ENCODE measurements at places on chromosomes 16 and 17.

DNA sequence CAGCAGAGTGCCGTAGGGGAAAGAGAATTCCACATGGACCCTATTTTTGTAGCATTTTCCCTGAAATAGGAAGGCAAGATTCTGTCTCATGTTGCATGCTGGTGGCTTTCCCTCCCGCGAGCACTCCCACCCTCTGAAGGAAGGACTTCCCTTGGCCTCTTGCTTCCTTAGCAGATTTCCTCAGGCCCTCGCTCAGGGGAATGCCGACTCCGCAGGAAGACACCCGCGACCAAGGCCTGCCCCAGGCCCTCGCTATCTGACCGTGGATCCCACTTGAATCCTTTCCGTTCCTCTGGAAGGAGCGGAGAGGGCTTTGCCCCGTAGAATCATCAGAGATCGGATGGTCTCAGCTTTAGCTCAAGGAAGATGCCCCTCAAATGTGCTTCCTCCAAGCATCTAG lies 179.4 kb upstream of the FOXF1 start:
- no peak for DNase-seq

DNA sequence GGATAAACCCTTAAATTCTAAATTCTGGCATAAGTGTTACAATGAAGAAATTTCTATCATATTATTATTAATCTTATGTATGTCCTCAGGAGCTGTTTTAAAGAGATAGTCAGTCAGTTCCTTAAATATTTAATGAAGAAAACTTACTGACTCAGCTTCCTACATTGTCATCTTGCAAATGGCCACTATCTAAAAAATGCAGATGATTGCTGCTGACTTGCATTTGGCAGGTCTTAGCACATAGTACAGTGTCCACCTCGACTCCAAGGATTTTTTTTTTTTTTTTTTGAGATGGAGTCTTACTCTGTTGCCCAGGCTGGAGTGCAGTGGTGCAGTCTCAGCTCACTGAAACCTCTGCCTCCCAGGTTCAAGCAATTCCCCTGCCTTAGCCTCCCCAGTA lies 55.1 kb upstream of the CORO6 start:
- no peak for DNase-seq

DNA sequence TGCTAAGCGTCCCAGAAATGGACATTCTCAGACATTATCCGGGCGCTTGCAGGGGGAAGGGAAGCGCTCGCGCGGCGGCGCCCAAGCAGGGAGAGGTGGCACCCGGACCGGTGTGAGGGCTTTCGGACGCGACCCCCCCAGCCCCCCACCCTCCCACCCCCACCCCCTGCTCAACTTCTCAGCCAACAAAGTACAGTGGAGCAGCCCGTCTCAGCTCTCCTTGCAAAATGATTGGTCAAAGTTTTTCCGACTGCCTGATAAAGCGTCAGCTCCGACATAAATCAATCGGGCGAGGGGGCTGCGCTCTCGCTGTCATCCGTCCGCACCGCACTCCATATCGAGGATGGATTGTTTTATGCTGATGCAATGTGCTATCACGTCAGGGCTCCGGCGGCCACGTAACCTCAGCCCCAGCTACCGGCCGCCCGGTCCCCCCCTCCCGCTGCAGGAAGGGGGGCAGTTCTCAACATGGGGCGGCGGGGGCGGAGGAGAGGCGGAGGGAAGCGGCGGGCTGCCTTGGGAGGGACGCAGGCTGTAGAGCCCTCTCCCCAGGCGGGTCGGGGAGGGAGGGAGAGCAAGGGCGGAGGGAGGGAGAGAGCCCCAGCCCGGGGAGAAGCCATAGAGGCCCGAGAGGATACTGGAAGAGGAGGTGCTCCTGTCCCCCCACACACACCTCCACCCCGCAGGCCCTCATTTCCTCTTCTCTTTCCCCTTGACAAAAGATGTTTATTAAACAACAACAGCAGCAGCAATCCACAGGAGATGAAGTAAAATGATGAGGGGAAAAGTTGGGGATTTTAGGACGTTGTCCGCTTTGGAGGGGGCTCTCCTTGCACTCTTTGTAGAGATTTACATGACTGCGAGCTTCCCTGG lies at the start of gene HOXB9:
TSS of gene HOXB9 (minus strand) at position 114 of the 873 bp plus-strand sequence. CDS start at position 25, 89 bp downstream.
- no peak for DNase-seq

DNA sequence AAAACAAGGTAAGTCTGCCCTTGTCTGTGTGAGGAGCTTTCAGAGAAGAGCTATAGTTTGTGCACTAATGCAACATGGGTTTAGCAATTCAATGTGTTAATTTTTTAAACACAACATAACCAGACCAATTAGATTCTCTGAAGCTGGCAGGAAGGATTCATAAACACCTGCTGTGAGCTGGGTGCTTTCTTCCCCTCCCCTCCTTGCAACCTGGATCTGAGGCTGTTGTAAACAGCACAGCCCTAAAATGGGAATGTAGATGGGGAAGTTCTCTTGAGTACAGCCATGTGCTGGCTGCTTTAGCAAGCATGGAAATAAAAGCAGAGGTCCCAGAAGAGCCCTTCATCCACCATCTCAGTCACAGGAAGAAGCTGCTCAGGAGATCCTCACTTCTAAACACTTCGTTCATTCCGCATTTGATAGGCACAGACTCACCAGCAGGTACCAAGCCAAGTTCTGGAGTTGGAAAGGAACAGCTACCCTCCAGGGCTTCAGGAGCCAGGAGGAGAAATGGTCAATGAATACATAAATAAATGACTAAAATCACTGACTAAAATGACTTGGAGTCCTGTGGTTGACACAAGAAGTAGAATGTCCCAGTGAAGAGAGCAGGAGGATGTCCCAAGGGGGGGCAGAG lies 21.7 kb downstream of the AXIN2 start:
- DNase-seq, result no peak

- no peak for DNase-seq
Observed at GRCh38 chr16:27378871-27379481, 23.0 kb upstream of the IL21R start.

Data from neuronal stem cell (in vitro differentiated cells).